Dermis microvascular lymphatic vessel endothelial cell (primary cell): ENCODE measurements at places on chromosomes 2 and 18. TPM values are rescaled to one million over a fixed set of nuclear protein-coding genes. Genes with fewer than 3 reads are reported as not detected.

OTOF gene
- total RNA-seq, result 20.7 and 20.8 TPM in 2 replicates

GPR45 gene
- not detected in 2 replicates for total RNA-seq

MOCOS gene
- total RNA-seq, result under 0.01 and 0.13 TPM in 2 replicates

RAMP1 gene
- not detected in 2 replicates for total RNA-seq

HTR2B gene
- 0.64 and 2.8 TPM in 2 replicates for total RNA-seq

SLC4A1AP gene
- total RNA-seq, result 17.4 and 17.8 TPM in 2 replicates

MAB21L4 gene
- total RNA-seq, result not detected in 2 replicates

DNA sequence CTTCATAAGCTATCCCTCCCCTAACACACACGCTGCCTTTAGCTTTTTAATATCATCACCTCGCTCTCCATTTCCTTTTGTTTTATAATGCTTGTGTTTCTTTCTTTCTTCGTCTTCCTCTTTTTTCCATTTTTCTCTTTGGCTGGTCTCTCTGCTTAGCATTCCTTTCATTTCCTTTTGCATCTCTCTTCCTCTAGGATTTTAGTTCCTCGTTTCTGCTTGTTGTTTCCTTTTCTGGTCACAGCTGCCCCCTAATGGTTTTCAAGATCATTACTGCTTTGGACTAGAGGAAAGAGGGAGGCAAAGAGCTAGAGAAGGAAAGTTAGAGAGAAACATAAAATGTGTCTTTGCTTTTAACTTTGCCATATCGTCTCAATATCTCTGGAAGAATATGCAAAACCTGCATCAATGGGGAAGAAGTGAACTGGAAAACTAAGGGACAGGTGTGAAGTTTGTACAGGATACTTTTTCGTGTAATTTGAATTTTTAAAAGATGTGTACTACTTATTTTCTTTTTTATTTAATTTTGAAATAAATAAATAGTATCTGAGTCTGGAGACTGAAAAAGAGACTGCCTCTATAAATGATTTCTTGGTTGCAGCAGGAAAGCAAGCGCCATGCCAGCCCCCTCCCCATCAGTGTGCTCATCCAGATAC is 6.3 kb upstream of the NRP2 start:
- peak; percentile 70 for DNase-seq

- no peak for DNase-seq
These were observed 255.8 kb downstream of the ERBB4 start for GRCh38 chr2:212282671-212283261.

- DNase-seq, result no peak
These were observed 24.7 kb downstream of the LYPD6B start for GRCh38 chr2:149063177-149063576.

DNA sequence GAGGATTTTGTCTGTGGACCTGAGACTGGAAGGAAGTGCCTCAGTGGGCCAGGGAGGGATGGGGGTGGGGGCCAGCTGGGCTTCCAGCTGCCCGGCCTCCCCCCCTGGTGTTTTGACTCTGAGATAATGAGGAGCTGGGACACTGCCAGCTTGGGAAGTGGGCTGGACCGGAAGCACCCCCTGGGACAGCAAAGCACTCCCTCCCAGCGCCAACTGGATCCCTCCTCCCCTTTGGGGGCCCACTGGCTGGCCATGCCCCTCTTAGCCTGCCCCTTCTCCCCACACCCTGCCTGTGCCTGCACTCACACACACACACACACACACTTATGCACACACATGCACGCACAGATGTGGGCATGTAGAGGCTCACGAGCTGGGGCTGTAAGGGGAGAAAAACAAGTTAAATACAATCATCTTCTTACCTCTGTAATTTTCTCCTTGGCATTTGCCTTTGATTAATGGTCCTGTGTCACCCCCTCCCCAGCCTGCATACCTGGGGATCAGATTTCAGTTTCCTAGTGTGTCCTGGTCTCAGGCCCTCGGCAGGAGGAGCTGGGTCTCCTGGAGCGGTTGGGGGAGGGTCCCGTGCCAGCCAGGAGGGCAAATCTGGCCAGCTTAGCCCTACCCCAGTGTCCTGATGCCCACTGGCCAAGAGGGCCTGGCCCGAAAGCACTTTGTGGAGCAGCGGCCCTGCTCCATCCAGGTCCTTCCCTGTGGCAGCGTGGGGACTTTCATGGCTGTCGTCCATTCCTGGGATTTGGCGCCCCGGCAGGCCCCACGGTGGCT is 3.6 kb downstream of the ITM2C start:
- no peak for DNase-seq

DNA sequence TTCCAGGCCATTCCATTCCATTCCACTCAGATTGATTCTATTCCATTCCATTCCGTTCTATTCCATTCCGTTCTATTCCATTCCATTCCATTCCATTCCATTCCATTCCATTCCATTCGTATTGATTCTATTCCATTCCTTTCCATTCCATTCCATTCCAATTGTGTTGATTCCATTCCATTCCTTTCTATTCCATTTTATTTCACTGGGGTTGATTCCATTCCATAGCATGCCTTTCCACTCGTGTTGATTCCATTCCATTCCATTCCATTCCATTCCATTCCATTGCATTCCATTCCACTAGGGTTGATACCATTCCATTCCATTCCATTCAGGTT is 1142.3 kb downstream of the RPIA start:
- DNase-seq, result peak; percentile 41

- no peak for DNase-seq
These were observed 1128.9 kb upstream of the NXPH2 start for GRCh38 chr2:139909136-139909535.

- DNase-seq, result no peak
These were observed 108.0 kb downstream of the SLC8A1 start for GRCh38 chr2:40343902-40344301.

DNA sequence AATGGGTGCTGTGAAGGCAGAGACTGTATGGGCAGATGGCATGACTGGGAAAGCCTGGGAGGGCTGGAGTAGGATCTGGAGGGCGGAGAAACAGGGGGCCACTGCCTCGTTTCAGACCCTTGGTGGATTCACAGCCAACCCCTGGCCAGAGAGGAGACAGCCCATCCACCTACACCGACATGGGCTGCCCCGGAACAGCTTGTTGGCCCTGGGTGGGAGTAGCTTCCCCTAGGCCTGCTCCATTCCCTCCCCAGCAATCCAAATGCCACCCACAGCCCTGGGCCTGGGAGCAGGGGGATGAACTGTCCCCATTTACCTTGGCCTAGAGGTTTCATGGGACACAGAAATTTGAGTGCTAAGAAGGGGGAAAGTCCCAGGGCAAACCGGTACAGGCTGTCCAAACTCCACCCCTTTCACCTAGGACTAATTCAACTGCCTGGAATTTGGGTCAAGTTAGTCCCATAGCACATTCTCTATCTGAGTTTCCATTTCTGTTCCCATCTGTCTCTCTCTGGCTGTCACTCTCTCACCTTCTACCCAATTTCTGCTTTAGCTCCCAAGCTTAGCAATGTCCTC is 37.0 kb downstream of the LBH start:
- no peak for DNase-seq

DNA sequence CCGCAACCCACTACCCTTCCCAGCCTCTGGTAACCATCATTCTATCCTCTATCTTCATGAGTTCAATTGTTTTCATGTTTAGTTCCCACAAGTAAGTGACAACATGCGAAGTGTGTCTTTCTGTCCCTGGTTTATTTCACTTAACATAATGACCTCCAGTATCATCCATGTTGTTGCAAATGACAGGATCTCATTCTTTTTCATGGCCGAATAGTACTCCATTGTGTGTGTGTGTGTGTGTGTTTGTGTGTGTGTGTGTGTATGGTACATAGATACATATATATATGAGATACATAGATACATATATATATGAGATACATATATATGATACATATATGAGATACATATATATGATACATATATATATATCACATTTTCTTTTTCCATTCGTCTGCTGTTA is 196.3 kb upstream of the STK17B start:
- DNase-seq, result no peak

GRCh38 chr2:120871881-120872620 is 136.4 kb downstream of the GLI2 start:
- no peak for DNase-seq

DNA sequence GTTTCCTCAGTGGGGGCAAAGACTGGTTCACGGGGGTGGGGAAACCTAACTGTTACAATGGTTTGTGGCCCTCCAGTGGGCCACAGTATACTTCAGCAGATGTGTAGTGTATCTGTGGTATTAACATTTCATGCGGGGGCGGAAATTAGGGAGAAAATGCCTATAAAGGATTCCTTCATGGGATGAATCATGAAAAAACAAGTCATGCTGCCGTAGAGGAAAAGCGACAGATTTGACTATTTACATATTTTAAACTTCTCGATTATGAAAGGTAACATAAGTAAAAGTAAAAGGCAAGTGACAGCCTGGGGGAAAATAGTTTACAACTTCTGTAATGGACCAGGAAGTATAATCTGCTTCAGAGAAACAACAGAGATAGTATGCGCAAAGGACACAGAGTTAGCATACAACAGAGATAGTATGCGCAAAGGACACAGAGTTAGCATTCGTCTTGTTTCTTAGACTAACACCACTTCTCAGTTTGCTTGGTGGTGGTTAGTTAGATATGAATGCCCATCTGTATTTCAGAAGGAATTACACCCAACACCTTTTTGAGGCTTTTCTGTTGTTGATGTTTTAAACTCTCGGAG is 41.1 kb downstream of the MRPS9 start:
- no peak for DNase-seq

- DNase-seq, result no peak
These were observed 50.1 kb upstream of the GAREM1 start for GRCh38 chr18:32520771-32521170.

GRCh38 chr2:14700753-14701152 is 68.2 kb downstream of the LRATD1 start:
- DNase-seq, result no peak

GRCh38 chr18:62485684-62486083 is 37.1 kb upstream of the ZCCHC2 start:
- DNase-seq, result no peak

DNA sequence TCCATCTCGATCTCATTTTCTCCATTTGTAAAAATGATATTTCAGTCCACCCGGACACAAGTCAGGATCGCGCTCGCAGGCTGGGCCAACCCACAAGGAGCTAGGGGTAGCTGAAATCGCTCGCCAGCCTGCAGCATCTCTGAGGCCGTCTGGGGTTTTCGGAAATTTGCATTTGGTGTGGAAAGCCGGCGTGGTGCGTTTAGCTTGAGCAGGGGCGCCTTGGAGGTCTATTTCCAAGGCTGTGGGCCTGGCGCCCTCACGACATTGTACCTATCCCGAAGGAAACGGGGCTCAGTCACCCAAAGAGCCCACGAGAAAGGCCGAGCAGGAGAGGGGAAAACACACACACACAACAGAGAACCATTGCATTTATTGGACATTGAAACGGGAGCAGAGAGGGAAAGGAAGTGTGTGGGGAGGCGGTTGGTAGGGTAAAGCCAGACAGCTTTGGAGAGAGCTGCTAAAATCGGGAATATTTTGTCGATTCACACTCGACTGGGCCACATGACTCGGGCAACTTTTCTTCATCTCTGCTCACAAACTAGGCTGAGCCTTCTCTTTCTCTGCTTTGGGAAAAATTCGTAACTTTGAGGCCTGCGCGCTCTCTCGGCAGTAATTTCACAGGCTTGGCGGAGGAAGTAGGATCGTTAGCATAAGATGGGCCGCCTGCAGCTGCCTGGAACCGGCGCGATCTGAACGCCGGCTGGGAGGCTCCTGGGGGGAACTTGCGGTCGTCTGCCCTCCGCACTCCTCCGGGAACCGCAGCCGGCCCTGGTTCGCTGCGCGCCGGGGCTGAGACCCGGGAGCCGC is 1.1 kb upstream of the HOXD8 start:
- DNase-seq, result no peak

DNA sequence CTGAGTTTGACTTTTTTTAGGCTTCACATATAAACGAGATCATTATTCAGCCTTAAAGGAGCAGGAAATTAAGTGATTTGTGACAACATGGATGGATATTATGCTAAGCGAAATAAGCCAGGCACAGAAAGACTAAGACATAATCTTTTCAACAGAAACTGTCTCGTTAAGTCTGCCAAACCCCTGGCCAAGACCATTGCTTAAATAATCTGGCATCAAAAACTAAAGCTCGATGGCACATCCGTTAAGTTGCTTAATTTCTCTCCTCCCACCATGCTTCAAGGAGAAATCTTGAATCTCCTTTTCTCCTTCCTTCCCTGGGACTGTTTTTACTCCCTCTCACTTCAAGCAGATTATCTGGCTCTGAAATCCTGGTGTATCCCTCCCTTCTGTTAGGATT is 140.3 kb downstream of the GALNT14 start:
- no peak for DNase-seq

GRCh38 chr2:7719876-7720275 is 802.7 kb downstream of the RNF144A start:
- DNase-seq, result no peak

- DNase-seq, result no peak
These were observed 99.6 kb downstream of the CTIF start for GRCh38 chr18:48638451-48638850.

DNA sequence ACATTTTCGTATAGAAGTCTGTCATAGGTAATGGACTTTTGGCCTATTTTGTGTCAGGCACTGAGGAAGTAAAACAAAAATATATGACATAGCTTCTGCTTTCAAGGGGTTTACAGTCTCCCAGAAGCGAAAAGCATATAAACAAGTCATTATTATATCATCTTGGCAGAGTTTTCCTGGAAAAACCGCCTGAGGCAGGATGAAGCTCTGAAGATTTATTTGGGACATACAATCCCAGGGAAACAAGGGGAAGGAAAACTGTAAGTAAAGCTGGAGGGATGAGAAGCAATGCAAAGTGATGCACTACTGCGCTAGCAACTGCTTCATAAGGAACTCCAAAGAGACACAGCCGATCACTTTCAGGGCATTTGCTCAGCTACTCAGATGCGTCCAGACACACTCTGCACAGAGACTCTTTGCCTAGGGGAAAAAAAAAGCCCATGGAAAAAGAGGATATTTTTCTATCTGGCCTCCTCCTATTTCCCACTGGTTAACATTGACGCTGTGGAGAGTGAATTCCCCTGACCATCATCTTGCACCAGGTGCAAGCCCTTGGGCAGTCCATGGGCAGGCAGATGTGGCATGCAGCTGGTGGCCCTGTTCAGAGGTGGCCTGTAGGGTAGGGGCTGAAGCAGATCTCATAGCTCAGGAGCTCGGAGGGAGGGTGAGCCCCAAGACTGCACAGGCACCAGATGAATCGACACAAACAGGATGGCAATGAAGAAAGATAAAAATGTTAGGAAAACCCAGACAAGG is 158.1 kb downstream of the METTL4 start:
- DNase-seq, result no peak

DNA sequence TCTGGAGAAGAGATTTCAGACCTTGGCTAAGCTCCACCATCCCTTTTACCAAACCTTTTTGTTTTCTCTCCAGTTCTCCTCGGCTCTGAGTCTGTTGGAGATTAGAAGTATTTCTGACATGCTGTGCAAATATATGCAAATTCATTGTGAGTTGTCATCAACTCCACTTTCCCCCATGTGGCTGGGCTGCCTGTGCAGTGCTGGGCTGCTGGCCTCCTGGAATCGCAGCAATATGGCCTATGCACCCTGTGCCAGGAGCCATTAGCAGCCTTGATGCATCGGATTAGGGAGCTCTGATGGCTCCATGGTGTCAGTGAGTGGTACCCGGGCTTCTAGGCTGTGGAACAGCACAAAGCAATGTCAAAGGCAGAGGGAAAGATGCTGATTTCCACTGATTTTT is 80.0 kb downstream of the GPR39 start:
- no peak for DNase-seq
